ENCODE measurements at places on chromosomes 2 and 18. TPM values are rescaled to one million over a fixed set of nuclear protein-coding genes. Genes with fewer than 3 reads are reported as not detected.

DNA sequence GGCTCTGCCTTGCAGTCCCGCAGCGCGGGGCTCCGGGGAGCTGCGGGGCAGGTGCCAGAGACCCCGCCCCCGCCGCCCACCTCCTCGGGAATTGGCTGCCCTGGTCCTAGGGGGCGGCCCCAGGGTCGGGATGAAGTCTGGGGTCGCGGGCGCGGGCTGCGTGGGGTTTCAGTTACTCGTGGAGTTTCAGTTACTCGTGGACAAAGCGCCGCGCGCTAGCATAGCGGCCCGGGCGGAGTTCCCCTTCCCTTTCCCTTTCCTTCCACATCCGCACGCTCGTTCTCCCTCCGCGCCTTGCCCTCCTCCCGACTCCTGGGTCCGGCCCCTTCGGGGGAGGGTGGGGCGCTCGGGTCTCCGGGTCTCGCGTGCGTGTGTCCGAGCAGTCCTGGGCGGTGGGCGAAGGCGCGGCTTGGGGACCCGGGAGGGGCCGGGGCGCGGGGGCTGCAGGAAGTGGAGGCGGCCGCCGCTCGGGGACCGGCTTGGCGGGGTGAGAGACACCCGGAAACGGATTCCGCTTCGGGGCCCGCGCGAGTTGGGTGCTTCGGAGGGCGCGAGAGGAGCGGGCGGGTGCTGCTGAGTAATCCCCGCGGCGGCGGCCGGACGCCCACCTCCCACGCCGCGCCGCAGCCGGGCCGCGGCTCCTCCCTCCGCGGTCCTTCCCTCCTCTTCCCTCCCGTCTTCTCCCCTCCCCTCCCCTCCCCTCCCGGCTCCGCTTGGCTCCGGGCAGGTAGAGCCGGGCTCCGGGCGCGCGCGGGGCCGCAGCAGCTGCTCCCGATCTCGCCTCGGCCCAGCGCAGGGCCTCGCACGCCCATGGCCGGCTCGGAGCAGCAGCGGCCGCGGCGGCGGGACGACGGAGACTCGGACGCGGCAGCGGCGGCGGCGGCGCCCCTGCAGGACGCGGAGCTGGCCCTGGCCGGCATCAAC is at the start of gene TTC39C:
Gene TTC39C, plus strand, starts transcription at position 693 of the 924 bp plus-strand sequence. Its CDS starts 118 bp downstream, at position 811.
- DNase-seq: peak; percentile 82

DNA sequence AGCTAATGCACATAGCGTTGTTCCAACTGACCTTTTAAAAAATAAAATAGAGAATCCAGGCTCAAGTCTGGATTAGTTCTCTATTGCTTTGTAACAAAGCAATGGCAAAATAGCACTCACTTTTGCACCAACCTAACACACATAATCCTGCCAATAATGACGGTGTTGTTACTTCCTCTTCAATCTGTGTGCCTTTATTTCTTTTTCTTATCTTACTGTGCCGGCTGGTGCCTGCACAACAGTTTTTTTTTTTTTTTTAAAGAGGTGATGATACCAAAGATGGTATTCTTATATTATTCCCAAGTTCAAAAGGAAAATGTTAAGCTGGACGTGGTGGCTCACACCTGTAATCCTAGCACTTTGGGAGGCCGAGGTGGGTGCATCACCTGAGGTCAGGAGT is 3.4 kb downstream of the PLB1 start:
- no peak for DNase-seq

DNA sequence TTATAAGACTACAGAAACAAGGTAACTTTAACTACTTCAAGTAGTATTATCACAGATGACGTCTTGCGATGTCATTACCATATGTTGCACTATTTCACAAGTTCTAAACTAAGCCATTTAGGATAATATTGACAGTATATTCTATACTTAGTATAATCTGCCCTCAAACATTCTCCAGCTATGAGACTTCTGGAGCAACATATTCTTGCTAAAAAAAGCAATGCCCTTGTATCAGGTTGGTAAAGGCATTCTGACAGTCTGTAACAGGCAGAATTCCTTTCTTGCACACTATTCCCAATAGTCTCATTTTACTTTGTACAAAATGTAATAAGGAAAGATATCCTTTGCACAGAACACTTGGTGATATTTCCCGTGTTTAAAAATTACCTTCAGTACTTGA is 694.8 kb upstream of the PKDCC start:
- no peak for DNase-seq

- no peak for DNase-seq
Measured at GRCh38 chr2:62505109-62505749, 766 bp downstream of the TMEM17 start.

DNA sequence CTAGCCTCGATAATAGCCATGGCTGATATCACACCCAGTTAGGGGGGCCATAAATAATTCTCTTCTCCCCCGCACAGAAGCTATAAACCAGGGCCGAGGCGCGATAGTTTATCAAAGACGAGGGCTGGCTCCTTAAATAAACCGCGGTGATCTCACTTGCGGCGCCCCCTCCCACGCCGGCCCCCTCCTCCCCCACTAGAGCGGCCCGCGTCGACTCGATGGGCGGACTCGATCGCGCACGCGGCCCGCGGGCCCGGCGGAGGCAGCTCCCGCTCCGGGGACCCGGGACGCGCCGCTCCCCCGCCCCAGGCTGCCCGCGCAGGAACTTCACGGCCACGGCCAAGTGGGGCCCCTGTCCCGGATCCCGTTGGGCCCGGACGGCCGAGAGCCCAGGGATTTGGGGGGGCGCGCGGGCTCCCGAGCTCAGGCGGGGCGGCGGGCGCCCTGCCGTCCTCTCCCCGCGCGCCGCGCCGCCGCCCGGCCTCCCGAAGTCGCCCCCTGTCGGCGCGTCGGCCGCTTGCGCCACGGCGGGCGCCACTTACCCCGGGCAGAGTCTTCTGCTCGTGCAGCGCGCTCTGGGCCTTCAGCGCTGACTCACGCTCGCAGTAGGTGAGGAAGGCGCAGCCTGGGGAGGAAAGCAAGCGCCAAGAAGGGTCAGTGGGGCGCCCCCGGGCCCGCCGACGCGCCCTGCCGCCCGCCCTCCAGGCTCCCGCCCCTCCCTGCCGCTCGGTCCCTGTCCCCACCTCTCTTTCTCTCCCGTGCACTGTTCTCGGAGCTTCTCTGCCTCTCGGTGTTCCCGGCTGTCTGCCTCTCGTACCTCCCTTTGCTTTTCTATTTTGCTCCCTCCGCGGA is 80.4 kb downstream of the CELF4 start:
- peak; percentile 4 for DNase-seq

GRCh38 chr2:126835261-126835660 is 63.4 kb upstream of the TEX51 start:
- no peak for DNase-seq

MDH1B gene
- total RNA-seq: 1.8 TPM

SH3RF3 gene
- 10.1 TPM for total RNA-seq

DNA sequence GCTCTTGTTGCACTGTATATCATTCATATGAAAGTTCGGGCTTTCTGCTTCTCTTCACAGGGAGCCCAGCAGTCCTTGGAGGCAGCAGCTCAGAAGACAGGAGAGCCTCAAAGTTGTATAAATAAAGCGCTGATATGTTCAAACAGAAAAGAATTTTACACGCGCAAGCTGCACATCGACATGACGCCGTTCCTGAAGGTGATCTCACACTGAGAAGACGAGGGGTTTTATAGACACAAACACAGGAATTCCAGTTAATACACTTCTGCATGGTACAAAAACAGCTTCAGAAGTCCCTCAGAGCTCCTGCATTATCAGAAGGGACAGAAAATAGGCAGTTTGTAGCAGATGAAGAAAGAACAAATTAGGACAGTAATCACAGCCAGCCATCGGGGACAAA is 81.6 kb downstream of the KIAA2012 start:
- DNase-seq: no peak

- DNase-seq: no peak
Measured at GRCh38 chr2:68387408-68388350, 22.6 kb downstream of the PLEK start.

DNA sequence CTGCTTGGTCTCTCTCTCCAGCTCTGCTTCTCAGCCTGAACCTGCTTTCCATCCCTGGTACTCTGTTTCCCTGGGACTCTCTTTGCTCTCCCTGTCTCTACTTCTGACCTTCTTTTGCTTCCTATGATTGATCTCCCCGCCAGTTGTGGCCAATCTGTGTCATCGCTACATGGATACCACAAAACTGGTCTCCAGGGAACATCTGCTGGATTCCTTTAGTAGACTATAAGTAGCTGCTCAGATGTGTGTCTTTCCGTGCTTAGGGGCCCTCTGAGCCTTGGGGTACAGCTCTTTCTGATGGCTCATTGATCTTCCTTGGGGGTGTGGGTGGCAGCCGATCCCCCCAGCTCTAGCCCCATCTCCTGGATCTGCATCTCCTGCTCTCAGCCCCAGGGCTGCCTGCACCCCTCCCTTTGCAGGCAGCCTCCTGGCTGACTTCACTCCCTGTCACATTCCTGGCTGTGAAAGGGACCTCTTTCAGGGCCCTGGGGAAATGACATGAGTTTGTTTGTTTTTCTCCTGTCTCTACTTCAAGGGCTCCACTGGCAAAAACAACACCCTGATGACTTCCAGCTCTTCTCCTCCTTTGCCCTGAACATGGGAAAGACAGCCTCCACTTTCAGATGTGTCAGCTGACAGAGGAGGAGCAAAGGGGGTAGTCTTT is 333.7 kb downstream of the CYP26B1 start:
- no peak for DNase-seq

GRCh38 chr18:70384181-70384790 is 95.4 kb downstream of the SOCS6 start:
- DNase-seq: peak; percentile 96

SFT2D3 gene
- total RNA-seq: 4.1 TPM

- peak; percentile 5 for DNase-seq
Measured at GRCh38 chr2:230942920-230943896, 18.2 kb upstream of the GPR55 start.

DLX1 gene
- total RNA-seq: not detected

SCG2 gene
- total RNA-seq: 0.66 TPM

Measured in fibroblast of lung (primary cell).